Prostate gland (tissue), 2 donors: ENCODE measurements at places on chromosomes 11 and 22.

DNA sequence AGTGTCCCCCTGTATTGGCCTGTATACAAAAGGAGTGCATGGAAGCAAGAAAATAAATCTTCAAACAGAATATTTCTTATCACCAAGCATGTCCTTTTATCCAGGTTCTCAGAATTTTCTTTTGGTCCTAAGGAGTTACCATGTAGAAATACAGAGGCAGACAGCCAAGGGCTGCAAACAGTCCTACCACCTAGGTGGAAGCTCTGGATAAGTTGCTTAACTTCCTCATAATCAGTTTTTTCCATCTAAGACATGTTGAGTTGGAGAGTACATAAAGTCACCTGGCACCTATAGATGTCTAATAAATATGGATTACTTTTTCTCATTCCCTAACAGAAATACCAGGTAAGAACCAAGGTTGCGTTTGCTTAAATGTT lies 57.0 kb upstream of the BLID start:
- no peak for DNase-seq

DNA sequence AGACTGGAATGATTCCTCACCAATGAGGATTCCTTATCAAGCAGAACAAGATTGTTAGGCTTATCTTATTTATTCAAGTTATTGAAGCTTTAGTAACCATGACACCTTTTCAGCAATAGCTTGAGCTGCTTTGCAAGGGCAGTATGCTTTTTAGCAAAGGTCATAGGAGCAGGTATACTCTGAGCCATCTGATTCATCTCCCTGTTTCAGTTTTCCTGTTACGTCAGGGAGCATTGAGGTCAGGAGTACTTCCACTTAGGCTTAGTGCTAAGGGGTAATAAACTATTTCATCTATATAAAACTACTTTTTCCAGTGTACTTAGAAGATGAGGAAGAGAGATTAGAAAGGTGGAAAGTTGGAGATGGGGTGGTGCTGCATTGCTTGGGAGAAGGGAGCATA lies 17.7 kb upstream of the ANKRD42 start:
- no peak for DNase-seq

DNA sequence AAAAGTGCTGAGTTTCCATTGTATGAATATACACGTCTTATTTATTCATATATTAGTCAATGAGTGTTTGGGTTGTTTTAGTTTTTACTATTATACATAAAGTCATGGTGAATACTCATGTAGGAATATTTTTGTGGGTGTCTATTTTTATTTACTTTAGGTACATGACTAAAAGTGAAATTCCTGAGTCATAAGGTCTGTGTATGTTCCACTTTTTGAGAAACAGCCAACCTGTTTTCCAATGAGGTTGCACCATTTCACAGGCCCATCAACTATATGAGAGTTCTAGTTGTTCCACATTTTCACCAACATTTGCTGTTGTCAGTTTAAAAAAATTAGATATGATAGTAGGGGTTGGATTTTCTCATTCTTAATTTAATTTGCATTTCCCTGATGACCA lies 6.6 kb upstream of the OR6X1 start:
- no peak for DNase-seq

DNA sequence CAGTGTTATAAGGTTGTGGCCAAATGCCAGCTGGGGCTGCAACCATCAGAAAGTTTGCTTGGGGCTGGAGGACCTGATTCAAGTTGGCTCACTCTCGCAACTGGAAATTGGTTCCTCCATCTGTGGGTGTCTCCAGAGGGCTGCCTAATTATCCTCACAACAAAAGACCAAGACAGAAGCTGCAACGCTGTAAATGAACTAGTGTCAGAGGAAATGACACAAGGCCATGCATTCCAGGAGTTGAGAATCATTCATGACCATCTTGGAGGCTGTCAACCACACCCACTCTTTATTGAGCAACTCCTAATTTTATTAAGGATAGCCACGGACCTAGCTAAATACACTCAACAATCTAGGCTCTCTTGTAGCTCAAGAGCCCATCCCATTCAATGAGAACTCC lies 1060.8 kb downstream of the OPCML start:
- no peak for DNase-seq
